ENCODE measurements at places on chromosomes 12 and 14.

DNA sequence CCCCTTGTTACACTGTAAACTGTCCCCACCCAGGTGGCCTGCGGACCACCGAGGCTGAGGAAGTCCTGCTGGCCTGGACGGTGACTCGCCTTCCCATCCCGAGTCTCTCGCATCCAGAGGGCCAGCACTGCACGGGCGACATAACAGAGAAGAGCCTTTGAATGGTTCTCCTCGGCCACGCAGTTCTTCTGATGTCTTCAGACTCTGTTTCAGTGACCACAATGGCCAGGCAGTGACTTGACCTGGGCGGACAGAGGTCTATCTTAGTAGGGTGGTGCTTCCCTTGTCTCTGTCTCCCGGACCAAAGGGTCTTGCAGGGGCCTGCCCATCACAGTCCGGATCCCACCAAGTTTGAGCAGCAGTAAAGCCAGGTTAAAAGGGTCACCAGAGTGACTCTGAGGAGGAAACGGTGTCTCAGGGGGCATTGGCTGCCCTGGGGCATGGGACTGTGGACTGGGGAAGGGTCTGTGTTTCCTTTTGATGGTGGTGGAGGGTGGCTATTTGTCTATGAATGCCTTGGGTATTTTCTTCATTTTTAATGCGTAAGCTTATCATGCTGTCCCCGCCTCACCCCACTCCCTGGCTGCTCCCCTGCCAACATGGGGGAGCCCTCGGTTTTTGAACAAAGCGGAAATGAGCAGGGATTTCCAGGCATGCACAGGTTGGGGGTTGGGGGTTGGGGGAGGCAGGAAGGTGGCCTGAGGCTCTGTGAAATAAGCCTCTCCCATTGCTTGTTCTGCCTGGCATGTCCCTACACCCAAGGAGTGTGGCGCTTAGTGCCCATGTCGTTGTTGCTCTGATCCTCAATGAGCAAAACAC, 10.3 kb downstream of the KRT85 start:
- no peak for DNase-seq

- DNase-seq: no peak
These were observed 152.4 kb upstream of the RTL1 start for GRCh38 chr14:101055776-101056374.

GRCh38 chr14:56862836-56863235, 52.6 kb upstream of the OTX2 start:
- DNase-seq: no peak

DNA sequence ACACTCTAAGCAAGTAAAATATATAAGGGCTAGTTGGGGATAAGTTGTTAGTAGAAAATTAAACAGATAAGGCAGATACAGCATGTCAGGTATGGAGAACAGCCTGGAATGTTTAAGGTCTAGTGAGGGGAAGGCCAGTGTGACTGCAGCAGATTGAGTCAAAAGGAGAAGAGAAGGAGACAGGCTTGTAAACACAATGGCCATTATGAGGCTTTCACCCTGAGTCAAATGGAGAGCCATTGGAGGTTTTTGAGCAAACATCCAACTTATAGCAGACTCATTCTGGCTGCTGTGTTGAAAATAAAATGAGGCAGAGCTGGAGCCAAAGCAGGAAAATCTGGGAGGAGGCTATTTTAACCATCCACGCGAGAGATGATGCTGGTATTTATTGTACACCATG, 142.0 kb downstream of the DUSP6 start:
- no peak for DNase-seq

GRCh38 chr12:65414526-65414925, 136.0 kb downstream of the MSRB3 start:
- DNase-seq: no peak

DNA sequence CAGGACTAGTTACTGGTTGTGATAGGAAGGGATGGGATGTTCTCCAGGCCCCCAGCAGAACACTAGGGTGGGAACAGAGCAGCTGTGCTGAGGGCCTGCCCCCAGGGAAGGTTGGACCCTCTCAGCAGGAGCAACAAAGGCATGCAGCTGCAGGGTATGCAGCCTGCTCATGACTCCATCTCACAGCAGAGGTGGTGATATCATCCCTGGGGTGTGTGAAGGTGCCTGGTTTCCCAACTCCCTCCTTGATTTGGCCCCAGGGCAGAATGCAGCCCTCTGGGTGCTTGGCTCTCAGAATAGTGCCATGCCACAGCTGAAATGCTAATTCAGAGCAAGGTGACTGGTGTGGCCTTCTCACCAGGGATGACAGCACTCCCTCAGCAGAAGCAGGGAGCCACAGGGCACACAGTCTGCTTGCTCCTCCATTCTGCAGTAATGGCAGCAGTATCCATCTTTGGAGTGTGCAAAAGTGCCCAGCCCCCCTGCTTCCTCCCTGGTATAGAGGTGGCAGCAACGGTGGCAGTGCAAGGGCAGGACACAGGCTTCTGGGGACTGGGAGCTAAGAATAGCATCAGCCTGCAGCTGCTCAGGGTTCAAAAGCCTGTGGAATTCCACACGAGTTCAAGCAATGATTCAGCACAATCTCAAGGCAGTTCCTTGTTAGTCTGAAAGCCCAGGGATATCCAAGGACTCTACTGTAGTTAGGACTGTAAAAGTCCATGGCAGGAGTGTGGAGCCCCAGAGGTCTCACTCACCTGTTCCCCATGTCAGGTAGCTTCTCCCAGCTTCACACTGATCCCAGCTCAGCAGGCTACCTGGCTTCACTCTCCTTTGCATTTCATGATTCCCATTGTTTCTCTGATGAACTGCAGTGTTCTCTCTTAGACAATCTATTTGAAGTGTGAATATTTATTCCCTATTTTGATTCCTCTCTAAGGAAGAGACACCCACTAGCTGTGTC, 298.1 kb upstream of the FOXG1 start:
- DNase-seq: no peak

DNA sequence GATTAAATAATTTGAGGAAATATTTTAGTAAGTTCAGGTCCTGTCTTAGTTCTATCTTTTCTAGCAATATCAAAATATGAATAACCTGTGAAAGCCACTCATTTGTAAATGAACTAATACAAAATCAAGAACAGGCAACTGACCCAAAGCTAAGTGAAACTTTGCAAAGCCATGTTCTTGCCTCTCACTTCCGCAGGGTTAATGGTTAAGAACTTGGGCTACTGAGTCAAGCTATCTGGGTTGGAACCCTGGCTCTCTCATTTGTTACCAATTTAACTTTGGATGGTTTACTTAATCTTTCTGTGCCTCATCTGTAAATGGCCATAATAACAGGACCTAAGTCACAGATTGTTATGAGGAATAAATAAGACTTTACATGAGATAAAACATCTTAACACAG, 2.8 kb downstream of the KIF21A start:
- no peak for DNase-seq

GRCh38 chr12:29160230-29160629, 11.2 kb downstream of the FAR2 start:
- no peak for DNase-seq

DNA sequence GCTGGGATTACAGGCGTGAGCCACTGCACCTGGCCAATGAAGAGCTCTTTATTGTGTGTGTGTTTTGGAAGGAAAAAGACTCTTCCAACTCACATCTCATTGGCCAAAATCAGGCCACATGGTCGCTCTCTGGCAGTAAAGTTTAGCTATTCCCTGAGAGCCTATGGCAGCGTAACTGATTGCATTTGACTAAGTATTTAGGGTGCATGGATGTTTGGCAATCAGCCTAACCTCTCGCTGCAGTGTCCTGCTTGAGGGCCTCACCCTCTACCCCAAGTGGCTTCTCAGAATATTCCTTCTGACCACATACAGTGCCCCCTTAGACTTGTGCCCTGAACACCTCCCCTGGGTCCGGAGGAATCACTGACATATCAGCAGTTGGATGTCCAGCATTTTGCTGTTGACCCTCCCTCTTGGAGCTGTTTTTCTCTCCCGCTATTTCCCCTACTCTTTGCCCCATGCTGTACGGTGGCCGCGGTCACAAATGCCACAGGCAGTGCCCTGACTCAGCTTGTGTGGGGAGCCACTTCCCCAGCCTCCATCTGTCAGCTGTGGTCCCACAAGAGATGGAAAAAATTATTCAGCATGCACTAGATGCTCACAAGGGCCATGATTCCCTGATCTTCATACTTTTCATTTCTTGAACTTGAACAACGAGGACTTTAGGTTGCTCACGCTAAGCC, 9.5 kb downstream of the PHETA1 start:
- no peak for DNase-seq

- peak; percentile 56 for DNase-seq
These were observed 2.8 kb upstream of the HOXC8 start for GRCh38 chr12:54005853-54006558.

GRCh38 chr12:131940141-131940547, 9.6 kb upstream of the EP400 start:
- DNase-seq: no peak

DNA sequence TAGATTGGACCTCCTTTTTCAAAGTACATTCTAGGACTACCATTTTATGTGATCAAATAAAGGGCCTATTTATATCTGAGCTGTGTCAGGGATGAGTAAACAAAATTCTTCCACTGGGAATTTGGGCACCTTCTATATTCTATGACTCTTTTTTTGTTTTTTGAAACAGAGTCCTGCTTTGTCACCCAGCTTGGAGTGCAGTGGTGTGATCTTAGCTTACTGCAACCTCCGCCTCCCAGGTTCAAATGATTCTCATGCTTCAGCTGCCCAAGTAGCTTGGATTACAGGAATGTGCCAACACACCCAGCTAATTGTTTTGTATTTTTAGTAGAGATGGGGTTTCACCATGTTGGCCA, 64.8 kb downstream of the DRAM1 start:
- DNase-seq: no peak

GRCh38 chr12:90858252-90858651, 96.7 kb downstream of the CCER1 start:
- DNase-seq: no peak

DNA sequence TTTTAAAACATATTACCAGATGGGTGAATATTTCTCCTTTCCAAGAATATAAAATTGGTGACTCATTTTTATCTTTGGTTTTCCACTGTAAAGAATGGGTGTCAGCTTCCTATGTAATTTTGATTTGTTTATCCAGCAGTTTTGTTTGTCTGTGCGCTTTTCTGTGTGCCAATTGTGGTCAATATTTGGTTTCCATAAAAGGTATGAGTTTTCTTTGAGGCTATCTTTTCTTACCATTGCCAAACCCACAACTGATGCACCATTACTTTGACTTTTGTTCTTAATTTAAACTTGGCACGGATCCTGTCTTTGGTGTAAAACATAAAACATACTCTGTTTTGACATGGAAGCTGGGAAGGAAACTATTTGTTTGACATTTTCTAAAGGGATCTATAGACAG, 78.8 kb upstream of the NAV3 start:
- DNase-seq: no peak

DNA sequence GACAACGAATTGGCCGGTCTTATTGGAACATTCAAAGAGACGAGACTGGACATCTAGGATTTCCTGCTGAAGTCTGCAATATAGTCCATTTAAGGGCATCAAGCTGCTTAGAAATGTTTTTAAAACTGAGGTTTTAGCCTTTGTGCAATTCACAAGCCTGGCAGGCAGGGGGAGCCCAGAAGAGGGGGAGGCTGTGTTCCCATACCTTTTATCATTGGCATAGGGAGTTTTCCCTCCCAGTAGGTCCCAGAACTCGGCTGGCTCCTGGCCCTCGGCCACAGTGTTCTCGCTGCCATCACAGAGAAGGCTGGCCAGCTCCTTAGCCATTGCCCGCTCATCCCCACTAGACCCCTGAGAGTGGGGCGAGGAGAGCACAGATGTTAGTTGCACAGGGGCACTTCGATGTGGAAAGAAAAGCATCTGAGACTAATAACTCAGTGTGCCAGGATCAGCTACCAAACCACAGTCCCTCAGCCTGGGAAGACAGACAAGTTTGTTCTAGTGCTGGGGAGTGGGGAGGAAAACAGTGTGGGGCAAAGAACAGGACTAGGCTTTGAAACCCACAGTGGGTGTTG, 15.1 kb downstream of the AVIL start:
- DNase-seq: no peak

GRCh38 chr12:106845902-106846301, 71.4 kb downstream of the RIC8B start:
- no peak for DNase-seq

GRCh38 chr14:91751719-91752118, 19.8 kb upstream of the CATSPERB start:
- no peak for DNase-seq

- no peak for DNase-seq
These were observed 151.9 kb downstream of the ACSS3 start for GRCh38 chr12:81229759-81230158.

DNA sequence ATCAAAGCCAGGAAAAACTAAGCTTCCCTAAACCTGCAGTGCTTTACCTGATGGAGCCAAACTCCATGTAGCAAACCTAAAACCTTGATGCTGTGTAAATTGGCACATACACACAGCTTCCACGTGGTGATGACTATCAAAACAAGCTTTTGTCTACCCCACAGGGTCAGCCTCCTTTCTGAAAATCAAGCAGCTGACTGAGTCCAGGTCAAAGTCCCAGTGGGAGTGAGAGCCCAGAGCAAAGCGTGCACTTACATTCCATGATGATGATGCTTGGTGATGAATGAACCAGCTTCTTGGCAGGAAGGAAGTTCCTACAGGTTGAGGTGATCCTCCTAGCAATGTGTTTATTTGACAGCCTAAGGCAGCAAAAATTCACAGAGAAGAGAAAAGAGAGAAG, 630.0 kb upstream of the TBX3 start:
- no peak for DNase-seq

DNA sequence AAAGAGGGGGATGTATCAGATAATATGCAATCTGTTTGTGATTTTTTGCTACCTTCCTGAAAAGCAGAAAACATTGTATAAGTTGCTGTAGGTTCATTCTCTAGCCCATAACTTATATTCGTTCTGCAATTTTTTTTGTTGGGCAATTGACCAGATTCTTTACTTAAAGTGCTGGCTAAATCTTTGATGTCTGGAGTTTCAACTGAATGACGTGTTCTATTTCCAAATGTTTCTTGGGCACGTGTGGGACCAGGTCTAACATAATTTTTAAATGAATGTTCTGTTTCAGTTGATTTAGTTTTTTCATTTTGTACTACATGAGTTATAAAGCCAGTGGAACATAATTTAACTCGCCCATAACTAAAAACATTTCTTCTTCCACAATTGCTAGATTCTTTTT, 3.8 kb downstream of the MLH3 start:
- no peak for DNase-seq

GRCh38 chr12:15707516-15708199, 81.5 kb downstream of the EPS8 start:
- DNase-seq: no peak

DNA sequence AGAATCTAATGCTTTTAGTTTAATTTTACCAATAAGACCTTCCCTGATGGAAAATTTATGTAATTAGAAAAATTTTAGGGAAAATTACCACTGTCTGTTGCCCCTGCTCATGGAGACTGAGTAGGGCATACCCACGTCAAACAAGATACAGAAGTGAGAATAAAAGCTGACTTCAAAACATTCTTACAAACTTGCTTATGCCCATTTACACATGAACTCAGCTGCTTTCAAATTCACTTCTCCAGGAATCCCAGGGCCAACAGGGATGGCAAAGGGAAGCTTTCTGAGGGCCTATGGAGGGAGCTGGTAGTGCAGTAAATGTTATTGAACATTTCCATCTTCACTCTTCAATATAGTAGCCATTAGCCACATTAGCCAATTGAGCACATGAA, 4.8 kb upstream of the NINJ2 start:
- no peak for DNase-seq

GRCh38 chr12:39393179-39393578, 49.7 kb downstream of the KIF21A start:
- no peak for DNase-seq

Measured in NCI-H2107 (cell line).